ENCODE measurements at places on chromosomes 5 and 9.

- DNase-seq, result no peak
Observed at GRCh38 chr5:147784146-147784987, 1.8 kb upstream of the JAKMIP2 start.

GRCh38 chr5:10339058-10339811 is 14.3 kb upstream of the MARCHF6 start:
- no peak for DNase-seq

DNA sequence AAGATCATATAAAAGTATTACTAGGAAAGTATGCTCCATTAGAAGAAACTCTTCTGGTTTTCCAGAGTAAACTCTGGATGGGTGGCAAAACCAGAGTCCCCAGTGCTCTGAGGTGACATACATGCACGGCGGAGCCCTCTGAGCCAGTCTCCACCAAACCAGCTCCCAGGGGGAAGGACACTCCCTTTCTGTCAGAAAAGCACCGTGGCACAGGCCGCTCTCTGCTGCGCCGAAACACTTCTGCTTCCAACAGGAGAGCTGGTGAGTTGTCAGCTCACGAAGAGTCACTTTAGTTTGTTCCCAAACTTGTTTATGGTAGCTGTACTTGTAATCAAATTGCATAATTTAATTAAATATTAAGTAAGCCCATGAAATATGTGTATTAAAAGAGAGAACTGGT is 184.6 kb downstream of the CDK5RAP2 start:
- DNase-seq, result no peak

GRCh38 chr9:93154293-93154903 is 20.3 kb upstream of the NINJ1 start:
- no peak for DNase-seq

DNA sequence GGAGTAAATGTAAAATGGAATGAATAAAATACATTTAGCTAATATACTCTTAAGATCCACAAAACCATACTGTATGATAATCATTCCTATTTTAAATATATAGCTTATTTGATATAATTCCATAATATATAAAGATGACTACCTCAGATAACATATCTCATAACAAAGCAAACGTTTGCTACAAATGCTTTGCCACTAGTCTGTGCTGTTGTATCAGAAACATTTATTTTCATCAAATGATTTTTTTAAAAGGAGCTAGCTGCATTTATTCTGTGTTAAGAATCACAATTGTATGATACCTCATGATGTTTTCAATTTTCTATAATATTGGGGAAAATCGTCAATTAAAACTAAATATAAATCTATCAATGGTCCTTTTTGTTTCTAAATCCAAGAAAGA is 567.2 kb downstream of the PTPRD start:
- no peak for DNase-seq

DNA sequence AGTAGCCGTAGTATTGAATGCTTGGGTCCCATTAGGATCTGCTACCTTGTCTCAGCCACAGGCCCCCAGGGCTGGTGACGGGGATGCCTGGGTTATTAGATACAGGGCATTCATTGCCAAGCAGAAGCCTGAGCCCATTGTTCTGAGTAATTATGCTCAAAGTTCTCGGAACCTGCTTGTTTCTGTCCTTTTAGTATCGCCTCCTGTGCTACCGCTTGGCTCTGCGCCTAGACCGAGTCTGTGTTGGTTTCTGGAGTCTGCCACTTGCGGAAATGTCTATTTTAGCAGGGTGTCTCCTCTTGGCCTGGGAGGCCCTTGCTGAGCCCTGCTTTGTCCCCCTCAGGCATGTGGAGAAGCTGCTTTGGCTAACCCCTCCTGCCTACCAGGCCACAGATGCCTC is 506.1 kb downstream of the BNC2 start:
- DNase-seq, result no peak

GRCh38 chr5:105617436-105618215 is 2053.1 kb downstream of the EFNA5 start:
- DNase-seq, result no peak

GRCh38 chr9:86604741-86605140 is 250.5 kb upstream of the TUT7 start:
- DNase-seq, result no peak

DNA sequence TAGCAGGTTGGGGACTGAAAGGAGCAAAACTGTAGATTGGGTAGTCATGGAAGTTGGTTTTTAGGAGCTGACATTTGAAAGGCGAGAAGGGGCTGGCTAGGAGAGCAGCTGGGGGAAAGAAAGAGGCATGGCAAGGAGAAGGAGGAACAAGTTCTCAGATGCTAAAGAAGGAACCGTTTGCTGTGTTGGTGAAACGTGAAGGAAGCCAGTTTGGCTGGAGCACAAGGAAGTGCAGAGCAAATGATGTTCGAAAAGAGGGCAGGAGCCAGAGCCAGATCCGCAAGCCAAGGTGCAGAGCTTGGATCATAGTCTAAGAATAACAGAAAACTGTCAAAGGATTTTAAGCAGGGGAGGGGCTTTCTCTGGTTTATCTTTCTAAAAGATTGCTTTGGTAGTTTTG is 276.6 kb downstream of the ASTN2 start:
- DNase-seq, result no peak

DNA sequence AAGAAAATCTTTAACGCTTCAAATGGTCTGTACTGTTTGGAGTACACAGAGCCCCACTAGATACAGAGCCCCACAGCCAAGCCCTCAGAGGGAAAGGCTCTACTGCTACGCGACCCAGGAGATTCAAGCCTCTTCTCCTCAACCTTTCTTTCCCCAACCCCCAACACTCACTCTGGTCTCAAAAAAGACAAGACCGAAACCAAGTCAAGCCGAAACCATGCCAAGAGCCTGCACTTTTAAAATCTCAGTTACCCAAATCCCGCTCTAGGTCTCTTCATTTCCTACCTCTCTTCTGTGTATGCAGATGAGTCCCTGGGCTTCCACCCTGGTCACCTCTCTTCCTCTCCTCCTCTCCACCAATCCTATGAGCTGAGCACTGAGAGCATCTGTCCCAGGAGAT is 31.9 kb downstream of the BARHL1 start:
- no peak for DNase-seq

GRCh38 chr5:141747152-141748141 is 65.4 kb upstream of the ARAP3 start:
- no peak for DNase-seq

- DNase-seq, result no peak
Observed at GRCh38 chr5:34012791-34013190, 4.9 kb upstream of the AMACR start.
